ENCODE measurements at places on chromosomes 4 and X. TPM values are rescaled to one million over a fixed set of nuclear protein-coding genes. Genes with fewer than 3 reads are reported as not detected.

Gene BBS12
- 1.4 TPM for total RNA-seq

GRCh38 chr4:129327637-129328036 lies 231.7 kb downstream of the C4orf33 start:
- H3K4me3 ChIP-seq: no peak overlapping the region
- DNase-seq: no peak
- H3K27ac ChIP-seq: no peak overlapping the region
- no peaks in the 10 kb centered on the region for H3K36me3 ChIP-seq
- H3K27me3 ChIP-seq: no peaks in the 10 kb centered on the region
- no peaks in the 10 kb centered on the region for H3K4me1 ChIP-seq

- no peaks in the 10 kb centered on the region for H3K36me3 ChIP-seq
- H3K4me1 ChIP-seq: no peaks in the 10 kb centered on the region
- H3K27me3 ChIP-seq: no peaks in the 10 kb centered on the region
- no peak overlapping the region for H3K4me3 ChIP-seq
- H3K27ac ChIP-seq: no peak overlapping the region
Measured at GRCh38 chrX:45485719-45486118, 285.0 kb upstream of the DIPK2B start.

DNA sequence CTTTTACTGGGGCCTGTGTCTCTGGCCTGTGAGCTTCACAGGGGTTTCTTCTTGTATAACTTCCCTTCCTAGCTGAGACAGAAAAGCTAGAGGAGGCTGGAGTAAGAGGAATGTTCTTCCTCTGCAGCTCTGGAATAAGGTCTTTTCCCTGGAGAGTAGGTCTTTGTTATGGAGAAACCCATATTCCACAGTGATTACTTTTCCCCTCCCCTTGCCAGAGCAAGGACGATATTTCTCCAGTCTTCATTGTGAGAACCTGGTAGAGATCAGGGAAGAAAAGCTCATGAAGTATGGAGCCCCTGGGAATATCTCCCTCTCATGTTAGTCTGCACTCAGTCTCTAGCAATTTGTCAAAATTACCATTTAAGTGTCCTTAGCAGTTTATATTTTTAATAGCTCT lies 18.7 kb upstream of the GLRB start:
- no peak for DNase-seq
- no peak overlapping the region for H3K4me3 ChIP-seq
- H3K27ac ChIP-seq: no peak overlapping the region

DNA sequence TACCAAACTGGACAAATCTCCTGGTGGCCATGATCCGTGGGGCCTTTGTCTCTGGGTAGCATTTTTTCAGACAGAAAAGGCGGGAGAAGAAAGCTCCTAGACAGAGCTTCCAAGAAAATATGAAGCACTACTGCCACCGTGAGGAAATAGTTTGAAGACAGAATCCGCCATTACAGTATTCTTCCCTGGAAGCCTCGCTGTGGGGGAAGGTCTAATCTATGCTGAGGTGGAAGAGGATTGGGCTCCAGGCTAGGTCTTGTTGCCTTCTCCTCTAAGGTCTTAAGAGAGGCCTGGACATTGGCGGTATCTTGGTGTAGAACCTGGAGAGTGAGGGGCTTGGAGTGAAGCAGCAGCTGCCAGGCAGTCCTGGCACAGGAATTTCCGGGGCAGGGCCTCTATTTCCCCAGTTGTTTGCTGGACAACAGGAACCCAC lies 218.9 kb downstream of the OR13H1 start:
- no peaks in the 10 kb centered on the region for H3K36me3 ChIP-seq
- H3K4me1 ChIP-seq: no peaks in the 10 kb centered on the region
- H3K4me3 ChIP-seq: peak overlapping the region; percentile 41
- peak; percentile 78 for DNase-seq
- H3K27ac ChIP-seq: no peak overlapping the region
